NCI-H2029 treated with DMSO at 0.1 percent for 48 hours (cell line): ENCODE measurements at places on chromosomes 6 and 20.

GRCh38 chr20:63121749-63122405 lies 94.1 kb downstream of the YTHDF1 start:
- DNase-seq, result no peak

GRCh38 chr20:12152996-12153395 lies 235.3 kb downstream of the BTBD3 start:
- DNase-seq, result no peak

GRCh38 chr6:115796829-115797228 lies 263.9 kb downstream of the FRK start:
- no peak for DNase-seq

DNA sequence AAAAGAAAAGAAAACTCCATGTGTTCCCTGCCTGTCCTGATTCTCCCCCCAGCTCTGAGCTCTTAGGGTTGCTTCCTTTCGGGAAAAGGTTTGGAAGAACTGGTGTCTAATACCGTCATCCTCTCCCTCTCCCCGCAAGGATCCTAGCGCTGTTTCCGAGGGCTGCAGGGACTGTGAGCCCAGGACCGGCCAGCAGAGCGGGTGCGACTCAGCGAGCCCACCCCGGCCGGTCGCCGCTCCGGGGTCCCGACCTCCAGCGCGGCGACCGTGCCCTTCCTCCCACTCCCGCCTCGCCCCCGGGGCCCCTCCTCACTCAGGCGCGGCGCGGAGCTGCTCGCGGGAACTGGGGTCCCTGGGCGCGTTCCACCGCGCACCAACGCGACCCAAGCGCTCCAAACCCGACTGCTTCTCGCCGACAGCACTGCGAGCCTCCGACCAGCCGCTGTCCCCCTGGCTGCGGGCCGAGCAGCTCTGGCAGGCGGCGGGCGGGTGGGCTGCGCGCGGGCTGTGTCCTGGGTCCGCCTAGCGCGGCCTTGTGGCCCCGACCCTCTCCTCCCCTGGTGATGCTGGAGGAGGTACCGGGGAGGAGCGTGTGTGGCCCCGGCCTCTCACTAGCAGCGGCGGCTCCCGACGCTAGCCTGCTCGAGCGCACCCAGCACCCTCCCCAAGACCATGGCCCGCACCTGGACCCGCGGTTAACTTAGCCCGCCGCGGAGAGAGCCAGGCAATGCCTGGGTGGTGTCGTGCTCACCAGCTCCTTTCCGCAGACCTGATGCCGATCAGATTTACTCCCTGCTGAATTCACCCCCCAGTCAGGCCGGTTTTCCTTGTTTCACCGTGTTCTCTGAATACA lies at the start of gene PLA2G7:
PLA2G7 (minus strand) TSS at position 509 of the 853 bp plus-strand sequence. CDS start 12,484 bp downstream, outside the sequence.
- no peak for DNase-seq

GRCh38 chr6:151847064-151847463 lies 39.6 kb downstream of the ESR1 start:
- no peak for DNase-seq

- DNase-seq, result no peak
Measured at GRCh38 chr6:107116328-107116892, 1.1 kb upstream of the BEND3 start.

DNA sequence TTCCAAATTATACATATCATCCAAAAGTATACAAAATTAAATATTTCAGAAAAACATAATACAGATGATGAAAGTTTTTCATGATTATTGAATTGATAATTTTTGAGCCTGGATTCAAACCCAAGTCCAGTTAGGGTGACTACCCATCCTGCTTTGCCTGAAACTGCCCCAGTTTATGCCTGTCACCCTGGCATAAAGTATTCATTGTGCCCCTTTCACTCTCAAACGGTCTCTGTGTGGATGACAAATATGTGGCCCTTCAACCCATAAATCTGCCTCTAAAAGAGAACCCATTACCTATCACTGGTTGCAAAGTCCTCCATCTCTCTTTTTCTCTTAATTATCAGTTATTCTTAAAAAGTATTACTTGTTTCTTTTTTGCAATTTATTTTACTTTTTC lies 553.7 kb upstream of the JARID2 start:
- DNase-seq, result no peak
